Gastrocnemius medialis (tissue), 4 donors: ENCODE measurements at places on chromosomes 12 and 14.

GRCh38 chr14:60630129-60630528, 19.1 kb downstream of the SIX1 start:
- no peak for DNase-seq

DNA sequence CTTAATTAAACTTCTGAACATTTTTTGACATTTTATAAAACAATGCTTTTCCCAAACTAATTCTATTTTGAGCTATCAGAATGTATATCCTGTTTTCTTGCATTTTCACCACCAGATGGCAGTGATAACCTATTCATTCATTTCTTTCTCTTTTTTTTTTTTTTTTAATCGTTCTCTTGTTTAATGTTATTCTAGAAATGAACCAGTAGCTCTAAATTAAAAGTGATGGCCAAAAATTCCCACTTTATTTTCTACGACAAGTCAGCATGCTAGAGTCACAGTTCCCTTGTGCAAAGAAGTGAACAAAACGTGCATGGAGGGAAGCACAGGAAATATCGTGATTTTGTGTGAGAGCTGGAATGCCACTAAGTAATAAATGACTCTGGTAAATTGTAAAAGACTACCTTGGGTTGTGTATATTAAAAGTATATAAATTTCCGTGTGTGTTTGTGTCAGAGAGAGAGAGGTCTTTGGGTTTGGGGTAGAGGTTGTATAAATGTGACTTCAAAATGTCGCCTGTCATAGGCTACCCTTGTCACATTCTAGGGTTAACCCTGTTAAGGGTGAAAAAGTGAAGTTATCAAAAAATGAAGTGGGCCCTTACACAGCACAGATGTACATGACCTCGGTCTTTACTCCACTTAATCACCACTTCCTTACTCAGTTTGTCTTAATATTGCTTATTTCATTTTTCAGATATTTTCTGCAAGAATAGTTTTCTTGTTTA, 40.4 kb upstream of the LDHB start:
- DNase-seq = no peak

DNA sequence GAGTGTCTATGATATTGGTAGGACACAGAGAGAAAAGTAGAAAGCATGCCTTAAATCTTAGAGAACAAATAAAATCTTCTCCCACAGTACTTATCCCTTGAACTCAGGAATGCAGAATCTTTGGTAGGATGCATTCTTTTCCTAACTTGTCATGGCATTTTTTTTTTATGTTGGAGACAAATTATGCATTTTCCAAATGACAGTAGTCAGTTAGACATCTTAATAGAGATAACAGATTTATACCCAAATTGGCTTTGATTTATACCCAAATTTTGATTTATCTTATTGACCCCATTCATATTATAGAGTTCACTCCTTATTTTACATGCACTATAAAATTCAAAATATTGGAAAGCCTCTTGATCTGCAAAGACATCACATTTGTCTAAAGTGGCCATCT, 132.9 kb downstream of the CNTN1 start:
- DNase-seq = no peak

DNA sequence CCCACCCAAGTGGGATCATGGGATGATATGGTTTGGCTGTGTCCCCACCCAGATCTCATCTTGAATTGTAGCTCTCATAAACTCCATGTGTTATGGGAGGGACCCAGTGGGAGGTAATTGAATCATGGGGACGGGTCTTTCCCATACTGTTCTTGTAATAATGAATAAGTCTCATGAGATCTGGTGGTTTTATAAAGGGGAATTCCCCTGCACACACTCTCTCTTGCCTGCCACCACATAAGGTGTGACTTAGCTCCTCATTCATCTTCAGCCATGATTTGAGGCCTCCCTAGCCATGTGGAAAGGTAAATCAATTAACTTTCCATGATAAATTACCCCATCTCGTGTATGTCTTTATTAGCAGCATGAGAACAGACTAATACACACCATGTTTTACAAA, 109.2 kb downstream of the IGF1 start:
- no peak for DNase-seq

- no peak for DNase-seq
These were observed 53.2 kb downstream of the SLC35F4 start for GRCh38 chr14:57812741-57813140.

DNA sequence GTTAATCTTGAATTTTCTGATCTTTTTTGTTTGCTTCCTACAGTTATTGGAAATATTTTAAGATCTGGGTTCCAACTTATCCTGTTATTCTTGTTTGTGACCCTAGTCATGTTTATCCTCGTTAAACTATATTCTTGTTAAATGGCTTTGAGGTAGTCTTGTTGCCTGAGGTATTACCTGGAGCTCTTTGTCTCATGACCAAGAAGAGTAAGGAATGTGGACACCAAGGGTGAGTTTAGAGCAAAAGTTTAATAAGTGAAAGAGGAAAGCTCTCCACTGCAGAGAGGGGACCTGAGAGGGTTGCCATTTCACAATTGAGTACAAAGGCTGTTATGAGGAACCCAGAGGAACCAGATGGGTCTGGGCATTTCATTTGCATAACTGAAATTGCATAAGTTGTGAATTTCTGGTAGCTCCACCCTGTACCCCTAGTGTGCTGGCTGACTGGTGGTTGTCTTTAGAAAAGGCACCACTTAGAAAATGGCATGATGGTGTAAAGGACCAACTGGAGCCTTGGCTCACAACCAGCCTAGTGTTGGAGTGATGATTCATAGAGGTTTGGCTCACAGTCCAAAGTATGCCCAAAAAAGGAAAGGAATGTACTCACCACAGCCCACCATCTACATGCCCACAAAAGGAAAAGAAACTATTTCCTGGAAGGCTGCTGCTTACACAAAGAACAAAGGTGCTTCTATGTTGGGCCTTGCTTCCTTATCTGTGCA, 36.7 kb upstream of the RESF1 start:
- no peak for DNase-seq

DNA sequence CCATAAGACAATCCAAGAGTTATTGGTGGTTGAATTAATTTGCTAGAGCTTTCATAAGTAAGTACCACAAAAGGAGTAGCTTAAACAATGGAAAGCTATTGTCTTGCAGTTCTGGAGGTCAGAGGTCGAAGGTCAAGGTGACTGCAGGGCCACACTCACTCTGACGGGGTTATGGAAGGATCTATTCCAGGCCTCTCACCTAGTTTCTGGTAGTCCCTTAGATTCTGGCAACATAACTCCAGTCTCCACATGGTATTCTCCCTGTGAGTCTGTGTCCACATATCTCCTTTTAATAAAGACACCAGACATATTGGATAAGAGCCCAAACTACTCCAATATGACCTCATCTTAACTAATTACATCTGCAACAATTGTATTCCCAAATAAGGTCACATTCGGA, 273.4 kb downstream of the FOXN3 start:
- DNase-seq = no peak

- no peak for DNase-seq
These were observed 40.7 kb downstream of the ATG14 start for GRCh38 chr14:55370883-55371455.

DNA sequence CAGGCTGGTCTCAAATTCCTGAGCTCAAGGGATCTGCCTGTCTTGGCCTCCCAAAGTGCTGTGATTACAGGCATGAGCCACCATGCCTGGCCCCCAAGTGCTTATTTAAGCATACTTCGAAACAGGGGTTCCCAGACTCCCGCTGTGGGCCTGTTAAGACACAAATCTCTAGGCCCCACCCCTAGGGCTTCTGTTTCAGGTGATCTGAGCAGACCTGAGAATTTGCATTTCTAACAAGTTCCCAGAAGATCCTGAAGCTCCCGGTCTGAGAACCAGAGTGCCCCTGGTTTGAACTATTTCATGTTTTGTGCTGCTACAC, 25.0 kb downstream of the GCH1 start:
- DNase-seq = no peak

GRCh38 chr14:45970621-45971020, 681.0 kb downstream of the RPL10L start:
- DNase-seq = no peak

GRCh38 chr12:113889076-113889475, 77.0 kb downstream of the RBM19 start:
- no peak for DNase-seq

DNA sequence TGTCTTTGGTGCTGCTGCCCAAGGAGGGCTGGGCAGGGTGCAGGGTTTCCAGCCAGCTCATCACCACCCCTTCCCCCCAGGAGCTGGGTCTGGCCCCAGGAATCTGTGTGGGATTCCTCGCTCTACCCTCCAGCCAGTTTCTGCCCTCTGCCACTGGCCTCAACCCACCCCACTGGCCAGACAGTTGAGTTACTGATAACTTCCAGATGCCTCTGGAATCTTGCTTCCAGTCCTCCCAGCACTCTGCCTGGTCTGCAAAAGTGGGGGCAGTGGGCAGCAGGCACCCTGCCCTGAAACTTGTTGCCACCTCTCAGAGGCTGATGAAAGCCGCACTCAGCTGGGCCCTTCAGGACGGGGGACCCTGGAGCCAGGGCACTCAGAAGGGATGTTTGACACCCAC, 20.1 kb upstream of the TBX3 start:
- no peak for DNase-seq

DNA sequence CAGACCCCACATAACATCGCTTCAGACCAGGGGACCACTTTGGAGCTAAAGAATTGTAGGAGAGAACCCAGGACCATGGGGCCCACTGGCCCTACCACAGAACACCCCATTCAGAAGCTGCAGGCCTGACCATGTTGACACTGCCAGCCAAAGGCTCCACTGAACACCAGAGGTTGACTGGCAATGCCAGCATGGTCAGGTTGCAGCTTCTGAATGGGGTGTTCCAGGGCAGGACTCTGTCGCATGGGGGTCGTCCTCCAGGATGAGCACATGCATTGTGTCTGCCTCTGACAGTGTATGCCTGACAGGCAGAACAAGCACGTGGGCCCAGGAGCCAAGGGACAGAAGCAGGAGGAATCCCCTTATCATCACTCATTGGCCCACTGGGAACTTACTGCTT, 34.1 kb downstream of the DIO3 start:
- no peak for DNase-seq

DNA sequence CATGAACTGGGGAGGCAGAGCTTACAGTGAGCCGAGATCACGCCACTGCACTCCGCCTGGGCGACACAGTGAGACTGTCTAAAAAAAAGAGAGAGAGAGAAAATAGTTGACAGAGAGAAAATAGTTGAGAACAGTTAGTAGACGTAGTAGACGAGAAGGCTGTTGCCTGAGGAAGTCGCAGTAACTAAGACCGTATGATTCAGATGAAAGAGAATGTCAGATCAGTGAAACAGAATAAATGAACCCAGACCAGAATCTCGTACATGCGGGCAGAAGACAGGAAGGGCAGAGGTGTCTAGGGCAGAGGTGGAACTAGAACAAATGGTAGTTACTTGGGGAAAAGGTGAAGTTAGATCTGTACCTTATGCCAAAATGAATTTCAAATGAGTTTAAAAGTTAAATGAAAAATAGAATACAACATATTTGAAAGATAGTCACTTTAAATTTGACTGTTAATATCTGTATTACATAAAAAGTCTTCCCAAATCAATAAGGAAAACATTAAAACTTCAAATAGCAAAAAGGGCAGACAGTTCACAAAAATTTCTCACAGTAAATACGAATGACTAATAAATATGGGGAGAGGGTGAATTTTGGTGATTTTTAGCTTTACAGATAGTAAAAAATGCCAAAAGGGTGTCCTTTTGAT, 17.7 kb downstream of the MDM2 start:
- DNase-seq = no peak
